ENCODE measurements at places on chromosomes 3 and 15.

- no peak for DNase-seq
Measured at GRCh38 chr3:74423867-74424266, 190.6 kb downstream of the CNTN3 start.

- DNase-seq: no peak
Measured at GRCh38 chr3:155585384-155585783, 159.5 kb downstream of the PLCH1 start.

- no peak for DNase-seq
Measured at GRCh38 chr3:41265823-41266273, 66.5 kb downstream of the CTNNB1 start.

- no peak for DNase-seq
Measured at GRCh38 chr3:37807749-37808148, 53.9 kb upstream of the CTDSPL start.

DNA sequence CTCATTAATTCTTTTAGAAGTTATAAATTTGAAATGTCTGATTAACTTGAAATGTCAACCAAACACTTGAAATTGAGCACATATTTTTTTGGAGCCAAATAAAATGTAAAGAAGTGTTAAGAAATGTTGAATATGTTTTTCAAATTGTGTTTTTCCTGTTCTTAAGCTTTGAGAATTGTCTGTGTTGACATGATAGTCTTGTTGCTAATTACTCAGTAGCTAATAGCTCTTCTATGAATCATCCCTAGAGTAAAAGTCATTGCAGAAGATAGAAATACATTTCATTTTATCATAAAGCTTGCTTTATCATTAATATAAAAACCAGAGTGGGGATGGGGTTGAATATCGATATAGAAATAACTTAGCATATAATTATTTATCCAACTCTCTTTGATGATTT is 41.9 kb upstream of the ABHD10 start:
- no peak for DNase-seq

GRCh38 chr3:170717410-170718402 is 131.8 kb upstream of the SLC7A14 start:
- DNase-seq: no peak

DNA sequence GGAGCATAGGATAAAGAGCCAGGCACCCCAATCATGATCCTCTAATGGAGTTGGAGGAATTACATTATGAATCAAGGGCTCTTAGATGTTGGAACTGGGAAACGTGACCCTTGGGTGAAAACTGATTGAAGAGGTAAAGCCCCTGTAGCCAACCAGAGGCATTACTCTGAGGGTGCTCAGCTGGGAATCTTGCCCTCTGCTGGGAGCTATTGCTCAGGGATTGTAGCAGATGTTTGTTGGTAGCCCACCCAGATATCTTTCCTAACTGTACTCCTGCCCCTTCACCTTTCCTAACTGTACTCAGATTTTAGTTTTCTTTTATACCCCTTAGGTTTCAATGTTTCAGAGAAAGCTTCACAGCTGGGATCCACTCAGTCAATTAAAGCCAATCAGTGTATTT is 74.2 kb downstream of the RARB start:
- no peak for DNase-seq

GRCh38 chr3:167876620-167877281 is 141.2 kb downstream of the SERPINI1 start:
- DNase-seq: no peak

GRCh38 chr3:14608298-14608697 is 43.3 kb upstream of the CCDC174 start:
- no peak for DNase-seq

DNA sequence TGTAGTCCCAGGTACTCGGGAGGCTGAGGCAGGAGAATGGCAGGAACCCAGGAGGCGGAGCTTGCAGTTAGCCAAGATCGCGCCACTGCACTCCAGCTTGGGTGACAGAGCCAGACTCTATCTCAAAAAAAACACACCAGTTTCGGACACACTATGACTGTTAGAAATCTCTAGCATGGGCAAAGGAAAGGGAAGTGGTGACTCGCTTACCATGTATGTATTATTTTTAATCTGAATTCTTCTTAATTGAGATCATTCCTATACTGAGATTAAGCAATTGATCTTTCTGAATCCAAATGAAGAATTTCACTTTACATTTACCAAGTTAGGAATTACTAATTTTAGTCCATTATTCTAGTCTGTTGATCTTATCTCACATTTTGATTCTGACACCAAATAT is 459.2 kb upstream of the ALCAM start:
- DNase-seq: no peak

DNA sequence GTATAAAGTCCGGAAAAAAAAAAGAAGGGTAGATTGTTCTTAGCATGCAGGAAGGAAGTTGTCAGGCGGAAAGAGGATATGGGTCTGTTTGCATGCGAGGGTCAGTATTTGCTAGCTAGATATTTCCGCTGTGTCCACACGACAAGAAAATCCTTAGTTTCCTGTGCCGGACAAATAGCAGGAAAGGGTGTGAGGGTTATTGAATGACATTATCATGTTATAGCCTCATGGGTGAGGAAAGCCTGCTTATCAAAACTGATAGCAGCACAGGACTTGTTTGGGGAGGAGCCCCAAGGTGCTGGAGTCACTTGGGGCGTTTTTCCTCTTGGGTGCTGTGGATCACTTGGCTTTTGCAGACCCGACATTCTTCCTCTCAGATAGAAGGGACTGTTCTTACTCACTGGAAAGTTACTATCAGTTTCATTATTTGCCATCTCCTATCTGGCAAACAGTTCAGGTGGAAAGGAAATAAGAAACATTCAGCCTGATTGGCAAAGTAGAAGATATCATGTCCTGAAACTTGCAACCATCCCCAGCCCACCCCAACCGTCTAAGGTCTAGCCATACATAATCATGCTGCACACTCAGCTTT is 127.2 kb upstream of the DPH6 start:
- DNase-seq: peak; percentile 28

- DNase-seq: no peak
Measured at GRCh38 chr15:38231436-38231835, 21.2 kb upstream of the SPRED1 start.

GRCh38 chr3:156630081-156630772 is 44.2 kb upstream of the TIPARP start:
- DNase-seq: no peak

- no peak for DNase-seq
Measured at GRCh38 chr3:96354742-96355141, 459.7 kb upstream of the EPHA6 start.

- peak; percentile 21 for DNase-seq
Measured at GRCh38 chr3:149224736-149225594, 3.3 kb upstream of the CP start.

DNA sequence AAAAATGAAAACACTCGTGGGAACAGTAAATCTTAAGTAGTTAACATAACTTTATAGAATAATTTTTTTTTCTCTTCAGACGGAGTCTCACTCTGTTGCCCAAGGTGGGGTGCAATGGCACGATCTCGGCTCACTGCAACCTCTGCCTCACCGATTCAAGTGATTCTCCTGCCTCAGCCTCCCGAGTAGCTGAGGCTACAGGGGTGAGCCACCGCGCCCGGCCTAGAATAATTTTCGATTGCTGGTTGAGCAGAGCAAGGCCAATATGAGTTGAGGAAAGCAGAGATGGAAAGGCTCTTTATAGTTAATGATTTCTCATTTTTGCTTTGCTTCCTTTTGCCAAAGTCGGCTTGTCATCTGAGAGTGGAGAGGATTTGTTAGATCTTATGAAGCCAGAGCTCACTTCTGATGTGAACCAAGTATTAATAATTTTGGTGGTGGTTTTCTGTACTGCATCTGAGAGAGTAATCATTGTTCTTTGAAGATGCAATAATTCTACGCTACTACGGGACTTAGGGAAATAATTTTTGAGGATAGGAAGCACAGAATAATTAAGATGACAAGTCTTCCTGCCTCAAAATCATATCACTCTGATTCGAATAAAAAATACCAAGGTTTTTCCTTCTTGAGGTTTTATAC is 1.6 kb upstream of the GOLM2 start:
- no peak for DNase-seq

DNA sequence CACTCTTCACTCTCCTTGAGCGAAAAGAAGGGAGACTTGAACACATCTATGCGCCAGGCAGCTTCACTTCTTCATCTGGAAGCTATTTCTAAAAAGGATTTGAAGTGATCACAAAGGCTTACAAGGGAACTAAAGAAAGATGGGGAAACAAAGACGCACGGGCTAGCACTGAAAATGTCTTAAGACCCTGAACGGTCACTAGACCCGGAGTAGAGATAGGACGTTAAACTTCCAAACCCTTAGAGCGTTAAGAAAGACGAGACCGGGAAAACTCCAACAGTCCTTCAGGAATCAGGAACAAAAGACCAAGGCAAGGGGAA is 47.5 kb upstream of the EPHB3 start:
- no peak for DNase-seq

DNA sequence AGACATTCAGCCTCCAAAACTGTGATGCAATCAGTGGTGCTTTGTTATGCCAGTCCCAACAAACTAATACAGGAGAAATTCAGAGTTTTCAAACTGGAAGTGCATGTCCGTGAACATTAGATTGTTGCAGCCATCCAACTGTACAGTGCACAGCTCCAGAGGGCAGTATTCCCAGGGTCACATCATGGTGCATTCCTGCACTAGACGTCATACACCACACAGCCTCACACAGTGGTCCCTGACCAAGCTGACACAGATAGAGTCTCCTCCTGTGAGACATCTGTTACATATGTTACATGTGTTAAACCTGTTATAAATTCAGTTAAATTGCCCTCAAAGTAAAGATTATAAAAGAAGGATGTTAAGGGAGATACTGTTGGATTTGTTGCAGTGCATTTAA is 209.0 kb downstream of the LRRN1 start:
- no peak for DNase-seq

DNA sequence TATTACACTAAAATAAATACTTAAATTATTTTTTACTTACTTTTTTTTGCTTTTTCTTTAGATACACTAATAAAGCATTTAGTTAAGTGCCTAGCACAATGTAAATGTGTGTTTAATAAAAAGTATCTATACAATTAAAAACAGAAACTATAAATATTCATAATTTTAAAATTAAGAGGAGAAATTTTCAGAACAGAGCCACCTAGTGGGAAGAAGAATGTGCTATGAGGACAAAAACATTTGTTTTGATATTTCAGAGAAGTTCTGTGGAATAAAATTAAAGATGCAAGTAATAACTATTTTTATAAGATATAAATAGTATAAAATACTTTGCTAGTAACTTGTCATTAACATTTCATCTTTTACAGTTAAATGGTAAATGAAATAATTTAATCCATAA is 33.6 kb upstream of the PLSCR5 start:
- DNase-seq: no peak

DNA sequence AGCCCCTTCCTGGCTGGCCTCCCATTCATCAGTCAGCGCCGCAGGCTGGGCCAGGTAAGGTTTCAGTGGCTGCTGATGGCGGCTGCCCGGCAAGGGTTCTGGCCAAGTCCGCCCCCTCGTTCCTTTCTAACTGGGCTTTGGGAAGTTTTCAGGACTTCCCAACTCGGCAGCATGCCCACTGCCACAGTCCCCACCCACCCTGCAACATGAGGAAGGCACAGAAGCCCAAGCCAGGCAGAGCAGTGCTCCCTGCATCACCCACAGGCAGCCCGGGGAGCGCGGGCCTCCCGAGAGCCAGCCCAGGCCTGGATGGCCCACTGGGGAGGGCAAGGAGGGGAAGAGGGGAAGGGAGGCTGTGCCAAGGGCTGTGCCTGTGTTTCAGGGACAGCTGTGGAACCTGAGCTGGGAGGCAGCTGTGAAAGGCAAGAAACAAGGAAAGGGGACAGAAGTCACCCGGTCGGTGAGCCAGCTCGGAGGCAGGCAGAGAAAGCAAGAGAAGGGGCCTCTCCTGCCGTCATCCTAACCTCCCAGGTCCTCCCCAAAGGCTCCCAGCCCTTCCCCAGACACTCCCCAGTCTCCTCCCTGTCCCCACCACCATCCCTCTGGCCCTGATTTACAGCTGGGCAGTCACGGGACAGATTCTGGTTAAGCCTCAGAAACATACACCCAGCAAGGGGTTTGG is 73.9 kb downstream of the CPN2 start:
- DNase-seq: no peak

GRCh38 chr3:6733699-6734394 is 127.1 kb upstream of the GRM7 start:
- DNase-seq: peak; percentile 46

- no peak for DNase-seq
Measured at GRCh38 chr15:99042892-99043291, 35.3 kb upstream of the PGPEP1L start.

- peak; percentile 13 for DNase-seq
Measured at GRCh38 chr3:27022096-27022761, 347.0 kb downstream of the NEK10 start.

DNA sequence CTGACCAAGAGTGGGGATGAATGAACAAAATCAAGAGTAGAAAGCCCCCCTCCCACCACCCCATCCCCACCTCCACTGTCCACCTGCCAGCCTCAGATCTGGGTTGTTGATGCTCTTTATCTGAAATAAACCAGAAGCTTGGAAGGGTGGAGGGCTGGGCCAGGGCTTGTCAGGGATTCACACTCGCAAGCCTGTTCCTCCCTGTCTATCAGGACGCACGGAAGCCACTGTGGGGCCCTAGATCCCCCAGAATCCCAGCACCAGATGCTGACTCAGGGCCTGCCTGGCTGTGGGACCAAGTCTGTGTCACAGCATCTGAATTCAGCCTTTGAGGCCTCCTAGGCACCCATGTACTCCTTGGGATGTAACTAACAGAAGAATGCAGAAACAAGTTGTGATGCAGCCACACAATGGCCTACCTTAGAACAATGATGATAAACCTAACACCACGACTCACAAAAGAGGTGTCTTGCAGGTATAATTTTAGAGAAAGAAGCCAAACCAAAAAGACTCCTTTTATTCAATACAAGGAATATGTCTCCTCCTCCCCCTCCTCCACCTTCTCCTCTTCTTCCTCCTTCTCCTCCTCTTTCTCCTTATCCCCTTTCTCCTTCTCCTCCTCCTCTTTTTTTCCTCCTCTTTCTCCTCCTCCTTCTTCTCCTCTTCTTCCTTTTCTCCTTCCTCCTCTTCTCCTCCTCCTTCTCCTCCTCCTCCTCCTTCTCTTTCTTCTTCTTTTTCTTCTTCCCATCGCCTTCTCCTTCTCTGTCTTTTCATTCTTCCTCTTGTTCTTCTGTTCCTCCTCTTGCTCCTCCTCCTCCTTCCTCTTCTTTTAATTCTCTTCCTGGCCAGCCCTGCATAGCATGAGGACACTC is 234.7 kb downstream of the PLCL2 start:
- no peak for DNase-seq

DNA sequence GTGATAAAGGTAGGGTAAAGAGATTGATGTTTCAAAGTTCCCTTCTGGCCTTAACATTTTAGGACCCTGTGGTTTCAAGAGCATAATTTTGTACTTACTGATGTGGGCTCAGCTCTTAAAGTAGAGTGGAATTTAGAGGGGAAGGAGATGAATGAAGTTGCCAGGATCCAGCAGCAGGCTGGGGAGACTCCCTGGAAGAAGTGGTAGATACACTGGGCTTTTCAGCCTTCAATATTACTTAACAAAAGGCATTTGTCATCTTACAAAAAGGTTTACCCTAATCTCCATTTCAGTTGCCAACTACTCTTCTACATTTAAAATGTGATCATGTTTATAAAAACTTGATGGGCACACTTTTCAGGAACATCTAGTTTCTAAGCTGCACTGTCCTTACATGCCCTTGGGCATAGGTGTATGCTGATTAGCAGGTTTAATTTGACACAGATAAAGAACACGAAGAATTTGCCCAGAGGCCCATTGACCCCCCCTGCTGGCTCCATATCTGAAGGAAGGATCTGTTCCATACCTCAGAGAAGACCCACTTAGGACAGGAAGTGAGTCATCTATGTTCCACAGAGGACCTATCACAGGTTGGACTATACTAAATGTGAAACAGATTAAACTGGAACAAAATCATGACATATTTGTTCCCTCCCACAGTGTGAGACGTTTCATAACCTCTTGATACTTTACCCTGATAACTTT is 93.0 kb upstream of the LPP start:
- DNase-seq: no peak

- no peak for DNase-seq
Measured at GRCh38 chr3:75983111-75983510, 197.8 kb upstream of the ZNF717 start.
